ENCODE measurements at places on chromosomes 1 and 21.

GRCh38 chr1:37995751-37996345 is 6.0 kb upstream of the SF3A3 start:
- no peak for DNase-seq

DNA sequence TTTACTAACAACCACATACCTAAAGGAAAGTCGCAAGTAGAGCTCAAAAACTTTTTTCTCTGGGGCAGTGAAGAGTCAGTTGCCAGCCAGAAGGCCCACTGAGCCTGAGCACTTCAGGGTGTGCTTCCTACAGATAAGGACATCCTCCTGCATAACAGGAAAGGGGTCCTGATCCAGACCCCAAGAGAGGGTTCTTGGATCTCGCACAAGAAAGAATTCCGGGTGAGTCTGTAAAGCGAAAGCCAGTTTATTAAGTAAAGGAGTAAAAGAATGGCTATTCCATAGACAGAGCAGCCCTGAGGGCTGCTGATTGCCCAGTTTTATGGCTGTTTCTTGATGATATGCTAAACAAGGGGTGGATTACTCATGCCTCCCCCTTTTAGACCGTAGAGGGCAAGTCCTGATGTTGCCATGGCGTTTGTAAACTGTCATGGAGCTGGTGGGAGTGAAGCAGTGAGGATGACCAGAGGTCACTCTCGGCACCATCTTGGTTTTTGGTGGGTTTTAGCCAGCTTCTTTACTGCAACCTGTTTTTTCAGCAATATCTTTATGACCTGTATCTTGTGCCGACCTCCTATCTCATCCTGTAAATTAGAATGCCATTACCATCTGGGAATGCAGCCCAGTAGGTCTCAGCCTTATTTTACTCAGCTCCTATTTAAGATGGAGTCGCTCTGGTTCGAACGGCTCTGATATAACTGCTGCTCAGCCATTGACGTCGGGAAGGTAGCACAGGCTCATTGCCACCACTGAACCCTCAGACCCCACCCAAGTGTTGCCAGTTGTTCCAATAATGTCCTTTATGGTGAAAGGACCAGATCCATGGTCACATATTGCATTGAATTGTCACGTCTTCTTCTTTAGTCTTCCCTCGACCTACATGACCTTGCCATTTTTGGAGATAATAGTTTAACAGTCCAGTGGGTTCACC is 96.6 kb upstream of the ERRFI1 start:
- no peak for DNase-seq

GRCh38 chr1:21752186-21752585 is 30.8 kb downstream of the USP48 start:
- no peak for DNase-seq

DNA sequence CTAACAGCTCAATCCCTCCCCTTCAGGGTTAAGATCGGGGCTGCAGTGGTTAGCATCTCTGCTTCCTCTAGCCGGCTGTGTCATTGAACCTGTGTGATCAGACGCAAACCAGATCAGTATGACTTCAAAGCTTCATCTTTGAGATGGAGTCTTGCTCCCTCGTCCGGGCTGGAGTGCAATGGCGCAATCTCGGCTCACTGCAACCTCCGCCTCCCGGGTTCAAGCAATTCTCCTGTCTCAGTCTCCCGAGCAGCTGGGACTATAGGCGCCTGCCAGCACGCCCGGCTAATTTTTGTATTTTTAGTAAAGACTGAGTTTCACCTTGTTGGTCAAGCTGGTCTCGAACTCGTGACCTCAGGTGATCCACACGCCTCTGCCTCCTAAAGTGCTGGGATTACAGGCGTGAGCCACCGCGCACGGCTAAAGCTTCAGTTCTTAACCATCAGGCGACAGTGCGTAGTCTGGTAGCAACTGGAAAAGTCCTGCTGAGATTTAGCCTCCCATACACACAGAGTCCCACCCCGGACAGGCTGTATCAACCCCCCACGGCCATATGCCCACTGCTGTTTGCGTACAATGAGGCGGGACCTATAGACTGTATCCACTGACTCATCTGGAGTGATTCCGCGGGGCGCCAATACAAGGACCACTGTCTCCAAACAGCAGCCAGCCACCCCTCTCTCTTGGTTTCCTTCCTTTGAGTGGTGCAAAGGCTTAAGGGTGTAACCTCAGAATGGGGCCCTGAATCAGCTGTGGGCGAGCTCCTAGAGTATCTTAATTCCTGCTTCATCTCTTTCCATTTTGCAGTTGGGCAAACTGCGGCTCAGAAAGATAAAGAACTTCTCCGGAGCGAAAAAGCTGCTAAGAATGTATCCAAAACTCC is 23.3 kb downstream of the CELA3A start:
- DNase-seq = peak; percentile 41

DNA sequence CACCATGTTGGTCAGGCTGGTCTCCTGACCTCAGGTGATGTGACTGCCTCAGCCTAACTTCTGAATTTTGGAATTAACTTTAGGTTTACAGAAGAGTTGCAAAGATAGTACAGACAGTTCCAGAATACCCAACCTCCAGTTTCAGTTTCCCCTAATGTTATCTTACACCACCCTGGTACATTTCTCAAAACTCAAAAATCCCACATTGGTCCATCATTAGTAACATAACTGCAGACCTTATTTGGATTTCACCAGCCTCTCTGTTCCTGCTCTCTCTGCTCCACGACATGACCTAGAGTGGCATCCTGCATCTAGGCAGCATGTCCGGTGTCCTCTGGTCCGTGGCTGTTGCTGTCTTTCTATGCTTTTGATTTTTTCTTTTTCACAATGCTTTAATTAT is 5.0 kb upstream of the ZC3H12A start:
- DNase-seq = no peak

DNA sequence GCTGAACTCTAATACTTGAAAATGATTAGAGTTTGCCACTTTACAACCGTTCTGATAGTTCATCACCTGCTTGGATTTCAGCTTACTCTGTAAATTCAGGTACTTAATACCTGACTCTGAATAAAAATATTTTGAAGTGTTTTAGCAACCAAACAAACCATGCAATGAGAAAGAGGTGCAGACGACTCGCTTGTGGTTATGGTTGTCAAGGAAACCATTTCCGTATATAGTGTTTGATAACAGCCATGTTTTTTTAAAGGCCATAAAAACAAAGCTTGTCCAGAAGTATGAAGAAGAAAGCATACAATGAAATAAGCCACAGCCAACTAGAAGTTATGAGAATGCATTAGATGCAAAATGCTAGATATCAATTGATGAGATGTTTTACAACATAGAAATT is 167.2 kb upstream of the HMCN1 start:
- no peak for DNase-seq

- DNase-seq = no peak
Observed at GRCh38 chr1:149843431-149844041, 55.8 kb upstream of the BOLA1 start.

DNA sequence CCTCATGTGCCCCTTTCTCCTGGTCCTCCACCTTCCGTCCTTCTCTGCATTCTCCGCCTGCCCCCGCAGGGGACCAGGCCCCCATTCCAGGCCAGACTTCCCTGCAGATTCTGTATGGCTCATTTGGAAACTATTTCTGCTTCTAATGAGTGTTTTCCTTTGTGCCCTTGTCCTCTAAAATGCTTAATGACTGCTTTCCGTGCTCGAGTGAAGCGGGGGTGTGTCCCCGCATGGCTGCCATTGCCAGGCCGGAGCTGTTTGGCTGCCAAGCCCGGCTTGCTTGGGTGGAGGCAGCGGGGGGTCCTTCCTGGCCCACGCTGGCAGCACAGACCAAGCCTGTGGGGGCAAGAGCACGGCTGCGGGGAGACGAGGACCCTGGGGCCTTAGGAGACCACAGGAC is 299.3 kb upstream of the VAMP3 start:
- DNase-seq = no peak

GRCh38 chr1:31796707-31797106 is 19.1 kb downstream of the SPOCD1 start:
- no peak for DNase-seq

- no peak for DNase-seq
Observed at GRCh38 chr1:200642481-200642880, 21.9 kb upstream of the KIF14 start.

DNA sequence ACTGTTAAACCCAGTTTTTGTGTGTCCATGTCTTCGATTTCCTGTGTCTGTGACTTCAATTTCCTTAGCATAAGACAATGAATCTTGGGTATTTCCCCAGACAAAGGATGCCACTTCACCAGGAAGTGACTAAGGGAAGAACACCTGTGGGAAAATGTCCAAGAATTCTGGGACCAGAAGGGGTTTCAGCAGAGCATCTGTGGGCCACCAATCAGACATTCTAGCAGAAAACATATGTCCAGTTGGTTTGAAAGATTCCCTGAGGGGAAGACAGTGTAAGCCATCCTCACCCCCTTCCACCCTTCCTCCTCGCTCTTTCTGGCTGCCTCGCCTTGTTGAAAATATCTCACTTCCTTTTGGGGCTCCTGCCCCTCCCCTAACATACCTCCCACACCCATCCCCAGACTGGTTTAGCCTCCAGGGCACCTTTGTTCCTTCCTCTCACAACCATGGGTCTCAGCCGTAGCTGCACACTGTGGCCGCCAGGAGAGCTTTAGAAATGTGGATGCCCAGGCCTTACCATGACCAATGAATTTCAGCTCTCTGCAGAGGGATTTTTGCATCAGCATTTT is 25.5 kb upstream of the IFNAR1 start:
- peak; percentile 31 for DNase-seq

DNA sequence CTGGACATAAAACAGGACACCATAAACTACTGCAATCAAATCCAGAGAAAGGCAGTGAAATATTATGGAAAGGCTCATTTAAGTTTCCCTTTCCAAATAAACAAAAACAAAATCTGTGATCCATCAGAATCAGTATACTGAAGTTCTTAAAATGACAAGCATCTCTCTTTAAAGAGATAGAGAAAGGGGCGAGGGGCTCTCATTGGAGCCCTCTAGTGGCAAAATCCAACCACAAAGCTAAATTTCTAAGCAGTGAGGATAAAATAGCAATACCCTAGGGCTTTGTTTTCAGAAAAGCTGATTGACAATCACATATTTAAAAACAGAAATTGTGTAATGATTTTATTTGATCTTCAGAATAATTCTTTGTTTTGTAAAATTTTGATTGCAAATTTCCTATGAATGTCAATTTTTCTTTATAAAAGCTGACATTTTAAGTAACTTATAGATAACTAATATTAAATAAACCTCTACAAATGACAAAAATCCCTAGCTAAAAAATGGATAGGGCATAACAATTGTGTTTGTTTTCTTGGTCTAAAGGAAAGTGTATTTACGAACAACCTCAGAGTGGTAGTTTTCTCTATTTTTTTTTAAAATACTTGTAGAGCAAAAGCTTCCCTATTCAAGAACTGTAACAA is 138.2 kb downstream of the COL24A1 start:
- peak; percentile 11 for DNase-seq

- no peak for DNase-seq
Observed at GRCh38 chr1:44806704-44807363, at the start of gene DYNLT4. DYNLT4 (minus strand) TSS chr1:44807351; CDS start chr1:44806668, 683 bp downstream.

DNA sequence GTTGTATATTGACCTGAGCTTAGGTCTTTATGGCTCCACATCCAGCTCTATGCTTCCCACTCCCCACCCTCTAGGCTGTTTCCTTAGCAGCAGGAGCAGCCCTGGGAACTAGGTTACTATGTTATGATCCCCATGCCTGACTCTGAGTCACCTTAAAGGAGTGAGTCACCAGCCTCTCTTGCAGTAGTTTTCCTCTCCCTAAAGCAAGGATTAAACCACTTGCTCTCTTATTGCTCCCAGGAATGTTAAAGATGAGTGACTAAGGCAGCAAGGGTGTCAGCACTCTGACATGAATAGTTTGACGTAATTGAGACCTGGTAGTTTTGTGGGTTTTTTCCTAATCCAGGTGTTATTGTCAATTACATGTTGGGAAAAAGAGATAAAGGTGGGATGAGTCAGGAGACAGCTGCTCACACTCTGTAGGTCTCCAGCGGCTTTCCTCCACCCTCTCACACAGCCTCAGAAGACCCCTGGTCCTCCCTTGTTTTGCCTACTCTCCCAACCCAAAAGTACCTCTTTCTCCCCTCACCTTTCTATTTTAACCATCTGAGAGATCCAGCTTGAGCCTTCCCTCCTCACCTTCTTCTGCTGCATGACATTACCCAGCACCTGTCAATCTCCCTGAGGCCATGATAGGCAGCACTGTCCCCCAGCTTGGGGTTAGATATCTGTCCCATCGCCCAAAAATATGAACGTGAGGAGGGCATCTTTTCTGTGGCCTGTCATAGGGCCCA is 369.1 kb upstream of the VAMP3 start:
- DNase-seq = no peak

- no peak for DNase-seq
Observed at GRCh38 chr1:115275216-115275615, 62.8 kb downstream of the NGF start.

DNA sequence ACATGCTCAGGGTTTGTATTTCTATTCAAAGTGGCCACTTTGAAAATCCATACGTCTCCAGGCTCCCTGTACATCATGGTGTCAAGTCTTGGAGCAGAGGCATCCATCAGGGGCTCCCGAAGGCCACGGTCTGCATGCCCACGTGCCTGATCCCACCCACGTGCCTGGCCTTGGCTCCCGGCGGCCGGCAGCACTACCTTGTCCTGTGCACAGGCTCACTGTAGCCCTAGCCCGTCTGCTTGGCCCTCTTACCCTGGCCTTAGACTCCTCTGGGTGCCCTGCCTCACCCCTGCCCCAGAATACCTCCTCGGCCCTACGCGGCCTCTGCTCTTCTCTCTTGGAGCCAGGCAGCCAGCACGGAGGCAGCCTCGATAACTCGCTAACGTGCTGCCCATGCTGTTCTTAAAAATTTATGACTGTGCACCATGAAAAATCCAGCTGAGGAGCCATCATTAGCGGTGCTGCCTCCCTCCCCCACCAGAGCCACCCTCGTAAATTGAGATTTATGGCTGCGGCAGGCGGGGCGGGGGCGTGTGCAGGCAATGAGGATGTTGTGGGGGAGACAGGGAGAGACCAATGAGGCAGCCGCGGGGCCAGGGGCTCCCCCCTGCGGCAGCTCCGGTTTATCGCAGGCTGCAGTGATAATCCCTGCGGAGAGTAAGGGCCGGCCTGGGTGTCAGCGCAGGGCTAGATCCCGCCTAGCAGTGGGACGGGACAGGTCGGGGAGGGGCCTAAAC is 24.6 kb downstream of the DMAP1 start:
- DNase-seq = peak; percentile 23

- no peak for DNase-seq
Observed at GRCh38 chr1:67468066-67468718, 38.0 kb upstream of the SERBP1 start.

- no peak for DNase-seq
Observed at GRCh38 chr1:52558941-52559340, 6.0 kb upstream of the TUT4 start.

DNA sequence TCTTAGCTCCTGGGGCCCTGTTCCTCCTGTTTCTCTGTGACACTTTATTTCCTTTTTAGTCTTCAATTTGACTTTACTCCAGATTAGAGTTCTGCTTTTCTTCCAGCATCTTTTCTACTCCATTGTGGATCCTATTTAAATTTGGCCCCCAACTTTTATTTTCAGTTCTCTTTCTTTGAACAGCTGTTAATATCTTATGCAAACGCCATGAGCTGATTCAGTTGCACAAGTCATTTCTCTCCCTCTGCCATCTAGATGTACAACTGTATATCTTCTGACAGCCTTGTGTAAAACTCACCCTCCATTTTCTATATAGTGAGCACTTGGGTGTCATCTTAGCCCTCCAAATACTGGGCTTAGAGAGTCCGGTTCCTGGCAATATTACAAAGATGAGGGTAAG is 42.2 kb downstream of the SPATA17 start:
- DNase-seq = no peak

All from memory B cell (primary cell).